CD4-positive, alpha-beta T cell treated with Interleukin-12 subunit alpha and Interleukin-12 subunit beta, for 1 hour (primary cell): ENCODE measurements at places on chromosomes 16 and 17.
A peak's percentile ranks its signal among the peaks of the same experiment; 100 is the strongest.

DNA sequence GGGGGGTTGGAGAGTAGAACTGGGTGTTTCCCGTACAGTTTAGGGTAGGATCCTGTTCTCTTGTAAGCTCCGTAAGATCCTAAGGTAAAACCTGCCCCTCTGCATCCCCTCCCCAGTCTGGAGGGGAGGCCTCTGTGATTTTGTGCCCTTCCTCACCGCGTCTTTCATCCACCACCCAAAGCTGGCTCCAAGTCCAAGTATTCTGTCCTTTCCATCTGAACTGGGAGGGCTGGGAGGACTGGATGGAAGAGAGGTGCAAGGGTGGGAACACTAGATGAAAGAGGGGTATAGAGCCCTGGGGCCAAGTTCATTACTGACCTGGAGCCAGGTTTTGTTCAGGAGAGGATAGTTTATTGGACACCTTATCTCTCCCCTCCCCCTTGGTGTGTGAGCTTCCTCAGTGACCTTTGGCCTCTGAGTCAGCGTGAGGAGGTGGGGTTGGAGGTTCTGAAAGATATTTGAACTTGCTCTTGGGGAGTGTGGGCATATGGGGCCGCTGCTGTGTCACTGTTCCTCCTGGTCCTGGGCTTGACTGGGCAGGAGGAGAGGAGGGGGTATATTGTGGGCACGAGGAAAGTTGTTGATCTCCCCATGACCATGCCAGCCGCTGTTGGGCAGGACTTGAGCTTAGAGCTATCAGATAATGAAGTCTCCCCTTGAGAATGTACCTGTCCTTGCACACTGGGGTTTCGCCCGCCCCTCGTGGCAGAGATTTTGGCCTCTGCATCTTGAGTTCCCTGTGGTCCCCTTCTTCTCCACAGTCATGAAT is 1.6 kb downstream of the LASP1 start:
- peak; percentile 68 for DNase-seq

GRCh38 chr16:52863000-52863399 is 189.7 kb downstream of the CHD9NB start:
- DNase-seq = no peak

DNA sequence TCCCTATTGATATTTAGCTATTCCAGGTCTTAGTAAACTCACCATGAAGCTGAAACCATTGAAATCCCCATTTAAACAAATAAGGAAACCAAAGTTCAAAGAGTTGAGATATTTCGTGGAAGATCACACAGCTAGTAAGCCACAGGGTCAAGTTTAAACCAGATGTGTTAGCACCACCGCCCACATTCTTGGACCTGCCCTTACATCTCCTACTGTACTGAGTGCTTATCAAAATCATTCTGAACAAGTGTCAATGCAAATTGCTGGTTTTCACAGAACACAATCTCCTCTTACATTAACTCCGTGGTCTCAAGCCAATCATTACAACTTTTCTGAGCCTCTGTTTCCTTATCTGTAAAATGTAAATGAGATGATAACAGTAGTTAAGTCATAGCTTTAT is 676.2 kb downstream of the CDH11 start:
- no peak for DNase-seq

DNA sequence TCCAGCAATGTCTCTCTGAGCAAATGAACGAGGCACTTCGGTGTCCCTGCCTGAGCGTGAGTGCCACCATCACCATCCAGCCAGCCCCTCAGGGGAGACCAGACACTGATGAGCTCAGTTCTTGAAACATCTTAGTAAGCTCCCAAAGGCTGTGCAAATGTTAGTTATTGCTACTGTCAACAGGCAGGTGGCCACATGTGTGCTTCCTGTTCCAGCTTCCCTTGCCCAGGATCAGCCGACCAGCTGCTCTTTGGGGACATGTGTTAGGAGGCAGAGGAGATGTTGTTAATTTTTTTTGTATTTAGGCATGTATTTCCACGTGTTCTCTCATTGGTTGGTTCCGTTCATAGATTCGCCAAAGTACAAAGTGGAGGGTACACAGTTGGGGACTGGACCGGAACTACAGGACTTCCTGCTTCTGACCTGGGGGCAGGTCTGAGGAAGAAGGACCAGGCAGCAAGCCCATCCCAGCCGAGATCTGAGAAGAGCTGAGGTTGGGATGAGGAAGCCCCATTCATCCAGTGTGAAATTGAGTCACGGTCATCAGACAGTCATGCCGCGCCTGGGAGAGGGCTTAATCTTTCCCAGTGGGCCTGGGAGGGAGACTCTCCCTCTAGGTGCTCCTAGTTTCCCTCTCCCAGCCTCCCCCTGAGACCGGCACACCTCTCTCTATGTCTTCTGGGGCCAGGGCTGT is 3.8 kb downstream of the TTYH2 start:
- no peak for DNase-seq
